ENCODE measurements at places on chromosomes 1 and 21. TPM values are rescaled to one million over a fixed set of nuclear protein-coding genes. Genes with fewer than 3 reads are reported as not detected.

The DFFB gene
- 11.9 TPM for total RNA-seq

The C1orf115 gene
- total RNA-seq: 9.8 TPM

The TTC24 gene
- total RNA-seq: not detected

The KRTAP11-1 gene
- not detected for total RNA-seq

The RGS13 gene
- not detected for total RNA-seq

The PRR9 gene
- not detected for total RNA-seq

The SOX13 gene
- total RNA-seq: 58.2 TPM

The TRIM58 gene
- 1.2 TPM for total RNA-seq

The SPRR2F gene
- 4.0 TPM for total RNA-seq

The PTGS2 gene
- 0.38 TPM for total RNA-seq

The NEGR1 gene
- total RNA-seq: 1.6 TPM

The USF1 gene
- total RNA-seq: 79.9 TPM

The ARHGEF10L gene
- total RNA-seq: 28.0 TPM

The PRAMEF20 gene
- total RNA-seq: not detected

The C8B gene
- total RNA-seq: 0.26 TPM

The TMPRSS15 gene
- not detected for total RNA-seq

The NPR1 gene
- total RNA-seq: 0.51 TPM

The SYDE2 gene
- 24.2 TPM for total RNA-seq

The FCRL3 gene
- not detected for total RNA-seq

The TGFB2 gene
- 27.9 TPM for total RNA-seq

The PIGM gene
- 11.4 TPM for total RNA-seq

The SPATA46 gene
- total RNA-seq: not detected

The GRHL3 gene
- 5.7 TPM for total RNA-seq

The PCSK9 gene
- 18.7 TPM for total RNA-seq

The NCAM2 gene
- total RNA-seq: 0.60 TPM

The AADACL3 gene
- total RNA-seq: not detected

The CFHR3 gene
- total RNA-seq: 0.31 TPM

The IL19 gene
- not detected for total RNA-seq

The REN gene
- total RNA-seq: not detected

The PLA2G2C gene
- not detected for total RNA-seq

The SYT2 gene
- 1.8 TPM for total RNA-seq

The AADACL4 gene
- 0.24 TPM for total RNA-seq

The TINAGL1 gene
- total RNA-seq: 2.6 TPM

The GPR25 gene
- total RNA-seq: not detected

The RNPC3 gene
- 24.6 TPM for total RNA-seq

The MAPKAPK2 gene
- total RNA-seq: 64.9 TPM

The LRRC71 gene
- total RNA-seq: not detected

Data from progenitor cell of endocrine pancreas (in vitro differentiated cells).